ENCODE measurements at places on chromosomes 2 and 18.
A peak's percentile ranks its signal among the peaks of the same experiment; 100 is the strongest.

GRCh38 chr2:213175673-213176247 lies 24.3 kb upstream of the IKZF2 start:
- DNase-seq, result no peak

DNA sequence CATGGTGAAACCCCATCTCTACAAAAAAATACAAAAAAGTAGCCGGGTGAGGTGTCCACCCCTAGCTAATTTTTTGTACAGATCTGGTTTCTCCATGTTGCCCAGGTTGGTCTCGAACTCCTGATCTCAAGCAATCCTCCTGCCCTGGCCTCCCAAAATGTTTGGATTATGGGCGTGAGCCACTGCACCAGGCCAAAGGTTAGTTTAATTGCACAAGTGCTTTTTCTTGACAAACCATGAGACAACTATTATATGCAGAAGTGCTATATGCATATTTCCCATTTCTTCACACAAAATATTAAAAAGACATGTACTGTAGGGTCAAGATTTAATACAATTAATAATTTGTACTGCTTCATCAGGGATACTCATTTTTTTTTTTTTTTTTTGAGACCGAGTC lies 5.0 kb upstream of the GGCX start:
- DNase-seq, result no peak

GRCh38 chr2:163670929-163671328 lies 64.9 kb downstream of the FIGN start:
- peak; percentile 10 for DNase-seq

- no peak for DNase-seq
Observed at GRCh38 chr2:12087671-12088380, 341.4 kb downstream of the LPIN1 start.

DNA sequence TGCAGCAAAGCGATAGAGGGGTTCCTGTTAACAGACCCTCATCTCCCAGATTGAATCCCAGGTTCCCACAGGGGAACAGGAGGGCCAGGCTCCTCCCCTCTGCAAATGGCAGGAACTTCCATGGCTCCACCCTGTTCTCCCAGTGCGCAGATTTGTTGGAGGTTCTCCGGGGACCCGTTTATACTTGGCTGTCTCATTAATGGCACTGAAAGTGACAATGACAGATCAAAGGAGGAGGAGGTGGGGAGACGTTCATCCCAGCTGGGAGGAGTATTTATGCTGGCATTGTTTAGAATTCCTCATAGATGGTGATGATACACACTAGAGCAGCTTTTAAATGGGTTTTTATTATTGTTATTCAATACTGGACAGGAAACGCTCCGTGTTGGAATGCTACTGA lies 186.9 kb downstream of the LRP1B start:
- no peak for DNase-seq

GRCh38 chr2:48529194-48529593 lies 760 bp upstream of the STON1 start:
- peak; percentile 40 for DNase-seq

DNA sequence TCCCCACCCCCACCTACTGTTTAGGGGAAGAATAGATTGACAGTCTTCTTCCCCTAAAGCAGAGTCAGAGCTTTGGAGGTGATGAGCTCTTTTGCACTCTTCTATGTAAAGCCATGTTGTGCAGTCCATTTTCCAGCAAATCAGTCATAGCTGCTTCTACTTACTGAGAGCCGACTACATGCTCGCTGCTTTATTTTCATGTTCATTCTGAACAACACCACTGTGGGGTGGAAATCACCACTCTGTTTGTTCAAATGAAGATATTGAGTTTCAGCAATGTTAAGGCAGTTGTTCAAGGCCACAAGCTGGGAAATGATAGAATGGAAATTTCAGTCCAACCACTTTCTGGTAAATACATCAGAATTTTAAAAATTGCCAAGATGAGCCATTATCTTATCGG lies 88.3 kb downstream of the INSIG2 start:
- DNase-seq, result no peak

- DNase-seq, result peak; percentile 95
Observed at GRCh38 chr2:98869272-98869641, 66.8 kb downstream of the CRACDL start.

DNA sequence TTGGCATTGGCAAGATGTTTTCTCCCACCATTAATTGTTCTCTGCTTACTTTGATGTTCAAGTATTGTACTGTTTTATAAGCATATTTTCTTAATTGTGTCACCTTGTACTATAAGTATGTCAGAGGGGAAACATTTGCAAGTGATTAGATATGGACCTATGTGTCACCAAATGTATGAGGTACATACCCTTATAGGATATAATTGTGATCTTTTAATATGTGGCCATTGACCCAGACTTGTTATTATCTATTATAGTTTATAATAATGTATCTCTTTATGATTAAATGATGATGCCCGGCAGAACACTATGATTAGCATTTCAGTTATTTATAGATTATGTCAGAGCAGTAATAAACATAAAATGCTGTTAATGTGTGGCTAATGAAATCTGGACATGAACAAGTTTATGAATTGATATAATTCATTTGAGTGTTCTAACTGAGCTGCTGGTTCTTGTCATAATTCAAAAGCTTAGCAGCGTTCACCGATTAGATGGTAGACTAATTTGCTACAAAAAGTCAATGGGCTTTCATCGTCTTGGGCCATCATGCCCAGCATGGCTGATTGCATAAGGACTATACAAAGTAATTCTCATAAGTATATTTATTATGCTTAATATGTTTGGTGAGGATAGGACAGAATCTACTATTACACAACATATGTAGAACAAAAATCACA lies 480.9 kb upstream of the FANCL start:
- DNase-seq, result no peak

DNA sequence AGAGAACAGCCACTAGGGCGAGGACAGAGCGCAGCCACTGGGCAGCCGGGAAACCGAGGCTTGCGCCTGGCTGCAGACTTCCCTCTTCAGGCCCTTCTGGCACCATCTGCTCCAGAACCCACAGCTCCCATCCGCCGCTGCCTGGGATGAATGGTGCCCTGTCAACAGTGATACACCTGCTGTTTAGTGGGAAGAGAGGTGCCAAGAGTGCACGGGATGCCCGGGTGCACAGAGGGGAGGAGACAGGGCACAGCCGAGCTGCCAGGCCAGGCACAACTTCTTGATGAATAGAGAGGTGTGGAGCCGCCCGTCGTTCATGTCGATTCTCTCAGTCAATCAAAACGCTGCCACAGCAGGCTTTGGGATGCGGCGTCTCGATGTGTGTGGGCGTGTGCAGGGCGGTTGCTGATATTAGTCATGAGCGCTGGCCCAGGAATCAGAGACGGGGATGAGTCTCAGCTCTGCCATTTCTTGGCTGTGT lies 39.5 kb downstream of the RRM2 start:
- peak; percentile 80 for DNase-seq

DNA sequence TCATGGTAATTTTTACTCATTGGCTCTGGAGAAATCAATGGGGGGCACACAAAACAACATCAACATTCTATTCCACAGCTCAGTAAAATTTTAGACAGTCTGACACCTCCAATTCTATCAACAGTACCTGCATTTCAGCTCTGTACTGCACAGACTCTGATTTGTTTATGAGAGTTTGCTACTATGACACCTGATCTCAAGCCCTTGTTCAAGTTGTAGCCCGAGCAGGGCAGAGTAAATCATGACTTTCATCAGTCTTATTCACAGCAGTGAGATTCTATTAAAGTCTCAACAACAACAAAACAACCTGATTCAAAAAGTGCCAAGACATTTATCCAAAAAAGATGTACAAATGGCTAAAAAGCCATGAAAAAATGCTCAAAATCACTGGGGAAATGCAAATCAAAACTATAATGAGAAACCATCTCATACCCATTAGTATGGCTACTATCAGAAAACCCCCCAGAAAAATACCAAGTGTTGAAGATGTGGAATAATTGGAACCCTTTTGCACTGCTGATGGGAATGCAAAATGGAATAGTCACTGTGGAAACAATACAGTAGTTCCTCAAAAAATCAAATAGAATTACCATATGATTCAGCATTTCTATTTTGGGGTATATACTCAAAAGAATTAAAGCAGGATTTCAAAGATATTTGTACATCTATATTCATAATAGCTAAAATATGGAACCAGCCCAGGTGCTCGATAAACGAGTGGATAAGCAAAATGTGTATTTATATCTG lies 71.7 kb upstream of the RBMS1 start:
- DNase-seq, result no peak

DNA sequence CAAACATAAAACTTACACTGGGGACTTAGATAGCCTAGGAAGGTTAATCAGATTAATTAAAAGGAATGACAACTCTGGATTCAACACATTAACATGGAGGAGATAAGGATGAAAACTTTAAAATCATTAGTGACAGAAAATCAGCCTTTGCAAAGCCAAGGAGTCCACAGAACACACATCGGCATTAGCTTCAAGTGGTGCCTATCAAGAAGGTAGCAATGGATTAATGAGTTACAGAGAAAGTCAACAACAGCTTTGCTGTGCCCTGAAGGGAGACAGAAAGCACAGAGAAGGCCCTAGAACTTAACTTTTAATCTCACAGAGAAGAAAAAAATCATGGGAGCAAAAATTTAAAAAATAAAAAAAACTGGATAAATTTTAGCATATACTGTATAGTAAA lies 88.6 kb downstream of the KCNH7 start:
- no peak for DNase-seq

DNA sequence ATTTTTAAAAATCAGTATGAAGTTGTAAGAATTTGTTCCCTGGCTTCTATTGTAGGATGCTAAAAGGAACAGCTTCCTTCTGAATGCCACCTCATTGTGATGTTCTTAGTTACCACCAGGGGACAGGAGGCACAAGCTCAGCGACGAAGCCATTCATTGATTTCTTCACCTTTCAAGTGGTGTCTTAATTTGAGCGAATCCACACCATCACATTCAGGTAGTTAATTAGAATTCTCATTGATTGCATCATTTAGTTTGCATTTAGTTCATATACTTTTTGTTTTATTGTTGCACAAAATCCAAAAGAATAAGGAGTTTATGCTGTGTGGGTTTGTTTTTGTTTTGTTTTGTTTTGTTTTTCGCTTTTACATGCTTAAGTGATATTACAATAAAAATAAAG lies 23.1 kb downstream of the CYP27C1 start:
- no peak for DNase-seq

DNA sequence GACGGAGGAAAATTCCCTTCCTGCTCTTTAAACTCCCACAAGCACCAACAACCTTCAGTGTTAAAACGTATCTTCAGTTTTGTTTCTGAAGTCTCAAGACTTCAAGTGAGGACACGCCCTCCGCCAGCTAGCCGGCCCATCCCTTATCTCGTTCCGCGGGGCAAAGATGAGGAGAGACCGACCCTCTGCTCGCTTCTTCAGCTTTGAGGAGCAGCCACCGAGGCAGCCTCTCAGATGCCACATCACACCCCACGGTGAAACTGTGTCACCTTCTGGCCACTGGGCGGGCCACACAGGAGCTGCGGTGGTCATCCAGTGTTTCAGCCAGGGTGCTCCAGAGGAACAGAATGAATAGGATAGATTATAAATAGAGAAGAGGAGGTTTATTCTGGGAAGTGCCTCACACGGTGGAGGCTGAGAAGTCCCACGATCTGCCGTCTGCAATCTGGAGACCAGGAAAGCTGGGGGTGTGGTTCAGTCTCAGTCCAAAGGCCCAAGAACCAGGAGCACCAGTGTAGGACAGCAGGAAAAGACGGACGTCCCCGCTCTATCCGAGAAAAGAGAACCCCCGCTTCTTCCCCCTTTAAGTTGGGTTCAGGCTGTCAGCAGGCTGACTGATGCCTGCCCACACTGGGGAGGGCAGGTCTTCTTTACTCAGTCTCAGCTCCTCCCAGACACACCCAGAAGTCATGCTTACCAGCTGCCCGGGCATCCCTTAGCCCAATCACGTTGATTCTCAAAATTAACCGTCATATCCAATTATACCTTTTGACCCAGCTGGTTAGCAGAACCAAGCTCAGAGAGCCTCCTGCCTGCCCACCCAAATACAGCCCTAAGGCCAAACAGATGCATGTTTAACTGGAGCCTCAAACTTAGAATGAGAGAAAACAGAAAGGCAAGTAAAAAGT lies 399.7 kb upstream of the ID2 start:
- DNase-seq, result no peak

- no peak for DNase-seq
Observed at GRCh38 chr2:9145109-9145751, 61.4 kb upstream of the ASAP2 start.

GRCh38 chr18:22466608-22467395 lies 49.1 kb upstream of the CTAGE1 start:
- DNase-seq, result no peak

DNA sequence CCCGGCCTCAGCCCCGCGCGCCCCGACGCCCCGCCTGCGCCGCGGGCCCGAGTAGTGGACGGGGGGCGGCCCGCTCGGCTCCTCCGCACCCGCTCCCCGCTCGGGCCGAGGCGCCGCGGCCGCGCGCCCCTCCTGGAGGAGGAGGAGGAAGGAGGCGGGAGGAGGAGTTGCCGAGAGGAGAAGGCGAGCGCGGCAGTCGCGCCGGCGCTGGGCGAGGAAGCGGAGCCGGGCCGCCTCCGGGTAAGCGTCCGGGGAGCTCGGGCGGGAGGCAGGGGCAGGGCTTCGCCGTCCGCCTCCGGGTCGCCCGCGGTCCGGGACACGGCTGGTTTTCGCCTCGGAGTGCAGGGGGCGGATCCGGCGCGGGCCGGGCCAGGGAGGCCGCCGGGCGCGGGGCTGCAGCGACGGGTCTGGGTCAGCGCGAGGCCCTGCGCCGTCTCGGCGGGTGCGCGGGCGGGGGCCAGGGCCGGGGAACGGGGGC lies at the start of gene SOCS6:
SOCS6 (plus strand) TSS at position 195 of the 478 bp plus-strand sequence. CDS start 35,624 bp downstream, outside the sequence.
- peak; percentile 17 for DNase-seq

DNA sequence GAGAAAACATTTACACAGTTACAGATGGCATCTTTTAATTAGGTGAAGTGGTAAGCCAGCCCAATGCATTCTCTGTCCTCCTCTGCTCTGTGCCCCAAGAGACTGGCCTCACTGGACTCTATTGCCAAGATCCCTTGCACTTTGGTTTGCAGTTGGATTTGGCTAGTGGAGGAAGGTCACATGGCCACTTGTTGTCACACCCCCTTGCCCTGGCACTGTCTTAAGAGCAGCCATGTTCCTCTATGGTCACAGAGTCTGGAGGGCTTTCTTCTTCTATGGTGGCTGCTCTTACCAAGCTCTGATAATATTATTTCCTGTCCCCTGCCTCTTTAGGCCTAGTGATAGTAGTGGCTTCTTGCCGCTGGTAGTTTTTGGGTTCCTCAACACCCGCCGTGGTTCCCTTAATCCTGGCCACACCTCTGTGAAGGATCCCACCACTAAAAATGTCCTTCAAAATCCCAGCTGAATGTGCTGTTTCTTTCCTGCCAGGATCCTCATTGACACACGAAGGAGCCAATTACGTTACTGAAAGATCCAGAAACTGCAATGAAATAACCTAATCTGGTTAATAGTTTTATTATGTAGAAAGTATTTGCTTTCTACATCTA lies 111.1 kb downstream of the CDC42EP3 start:
- peak; percentile 11 for DNase-seq
